ENCODE measurements at places on chromosomes 1 and 21.

GRCh38 chr1:11720033-11720376 lies 15.9 kb upstream of the AGTRAP start:
- no peak for DNase-seq

DNA sequence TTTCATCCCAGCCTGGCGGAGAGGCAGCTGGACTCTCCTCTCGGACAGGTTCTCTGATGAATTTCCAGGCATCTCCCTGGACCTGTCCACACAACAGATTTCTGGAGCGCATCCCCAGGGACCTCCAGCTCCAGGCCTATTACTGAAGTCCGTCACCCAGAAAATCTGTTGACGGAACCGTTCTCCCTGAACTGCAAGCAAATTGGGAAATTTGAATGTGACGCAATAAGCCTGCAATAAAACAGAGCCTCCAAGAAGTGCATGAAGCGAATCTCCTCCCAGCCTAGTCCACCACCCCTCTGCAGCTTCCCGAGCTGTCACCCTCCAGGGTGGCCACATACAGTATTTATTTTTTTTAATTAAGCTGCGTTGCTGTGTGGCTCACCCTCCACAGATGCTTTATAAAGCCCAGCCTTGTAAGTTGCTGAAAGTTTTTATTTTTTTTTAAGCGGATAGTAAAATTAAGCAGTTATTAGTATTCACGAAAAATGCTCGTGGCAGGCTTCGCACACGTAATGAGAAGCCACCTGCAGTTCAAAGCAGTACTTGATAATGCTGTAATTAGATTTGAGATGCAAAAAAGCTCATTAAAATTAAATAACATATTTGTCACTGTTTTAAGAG lies 173.3 kb downstream of the CAMTA1 start:
- no peak for DNase-seq

GRCh38 chr1:74522148-74522547 lies 9.7 kb upstream of the LRRC53 start:
- no peak for DNase-seq

DNA sequence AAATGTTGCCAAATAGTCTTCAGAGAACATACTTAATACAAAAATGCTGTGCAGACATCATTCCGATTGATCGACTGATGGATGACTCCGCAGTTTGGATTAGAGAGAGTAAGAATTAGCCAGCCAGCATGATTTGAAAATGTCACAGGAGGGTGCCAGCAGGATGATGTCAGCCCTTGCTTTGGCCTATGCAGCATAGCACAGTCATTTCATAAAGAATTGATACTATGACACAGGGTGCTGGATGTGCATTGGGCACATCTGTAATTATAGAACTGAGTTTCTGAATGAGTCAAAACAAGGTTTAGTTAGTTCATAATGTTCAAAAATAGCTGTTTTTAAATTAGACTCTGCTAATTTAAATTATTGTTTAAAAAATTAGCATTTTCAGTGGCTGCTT lies 21.6 kb upstream of the TRAF5 start:
- DNase-seq: no peak

- DNase-seq: no peak
Observed at GRCh38 chr1:151131701-151132334, 14.6 kb downstream of the SEMA6C start.

DNA sequence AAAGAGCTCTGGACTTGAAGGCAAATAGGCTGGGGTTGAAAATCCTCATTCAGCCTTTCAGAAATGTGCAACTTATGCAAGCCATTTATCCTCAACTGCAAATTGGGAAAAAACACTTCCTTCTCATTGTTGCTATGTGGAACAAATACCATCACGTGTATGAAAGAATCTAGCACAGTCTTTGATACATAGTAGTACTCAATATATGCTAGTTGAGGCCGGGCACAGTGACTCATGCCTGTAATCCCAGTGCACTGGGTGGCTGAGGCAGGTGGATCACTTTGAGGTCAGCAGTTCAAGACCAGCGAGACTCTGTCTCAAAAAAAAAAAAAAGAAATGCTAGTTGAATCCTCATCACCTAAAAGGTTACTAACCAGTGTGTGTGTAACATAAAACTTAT lies 8.2 kb downstream of the PI4KB start:
- DNase-seq: no peak

GRCh38 chr1:199377211-199377610 lies 650.3 kb upstream of the NR5A2 start:
- no peak for DNase-seq

DNA sequence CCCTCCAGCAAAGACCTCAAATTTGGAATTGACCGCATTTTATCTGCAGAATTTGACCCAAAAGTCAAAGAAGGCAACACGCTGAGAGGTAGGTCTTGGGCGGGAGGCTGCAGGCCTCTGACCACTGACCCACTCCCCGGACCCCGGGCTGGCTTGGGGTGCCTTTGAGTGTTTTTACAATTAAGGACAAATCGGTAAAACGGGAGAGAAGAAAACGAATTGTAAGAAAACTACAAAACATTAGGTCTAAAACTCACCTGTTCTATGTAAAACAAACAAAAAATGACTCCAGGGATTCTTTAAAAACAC lies 1.1 kb downstream of the HLX start:
- no peak for DNase-seq

GRCh38 chr1:208892147-208892546 lies 648.0 kb upstream of the PLXNA2 start:
- no peak for DNase-seq

DNA sequence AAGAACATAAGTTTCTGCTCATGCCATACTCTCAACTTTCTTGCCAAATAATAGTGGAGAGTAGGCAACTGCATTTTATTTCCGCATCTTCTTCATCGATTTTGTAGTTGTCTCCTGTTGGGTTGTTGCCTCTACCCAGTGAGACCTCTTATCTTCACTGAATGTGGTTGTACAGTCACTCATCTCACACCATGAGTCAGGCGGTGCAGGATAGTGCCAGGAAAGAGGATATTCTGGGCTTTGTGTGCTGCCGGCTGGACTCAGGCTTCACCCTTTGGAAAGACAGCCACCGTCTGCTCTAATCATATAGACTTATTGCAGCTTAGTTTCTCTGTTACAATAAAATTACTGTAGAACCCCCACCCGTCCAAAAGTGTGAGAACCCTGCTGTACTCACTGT lies 154.3 kb upstream of the USP24 start:
- no peak for DNase-seq

DNA sequence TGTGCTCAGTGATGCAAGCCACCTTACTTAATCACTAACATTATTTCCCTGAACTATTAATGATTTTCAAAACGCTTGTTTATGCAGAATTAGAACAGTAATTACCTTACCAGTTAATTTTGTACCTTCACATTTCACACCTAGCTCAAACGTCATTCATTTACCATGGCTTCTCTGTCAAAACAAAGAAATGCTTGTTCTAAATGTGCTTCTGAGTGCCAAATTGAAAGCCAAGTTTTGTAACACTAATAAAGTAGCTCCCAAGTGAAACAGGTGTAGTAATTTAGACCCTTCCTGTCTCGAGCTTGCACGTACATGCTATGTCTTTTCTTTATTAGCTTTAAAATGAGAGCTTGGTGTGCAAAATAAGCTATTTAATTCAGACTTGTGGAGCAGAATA lies 533.7 kb upstream of the PKN2 start:
- DNase-seq: no peak

DNA sequence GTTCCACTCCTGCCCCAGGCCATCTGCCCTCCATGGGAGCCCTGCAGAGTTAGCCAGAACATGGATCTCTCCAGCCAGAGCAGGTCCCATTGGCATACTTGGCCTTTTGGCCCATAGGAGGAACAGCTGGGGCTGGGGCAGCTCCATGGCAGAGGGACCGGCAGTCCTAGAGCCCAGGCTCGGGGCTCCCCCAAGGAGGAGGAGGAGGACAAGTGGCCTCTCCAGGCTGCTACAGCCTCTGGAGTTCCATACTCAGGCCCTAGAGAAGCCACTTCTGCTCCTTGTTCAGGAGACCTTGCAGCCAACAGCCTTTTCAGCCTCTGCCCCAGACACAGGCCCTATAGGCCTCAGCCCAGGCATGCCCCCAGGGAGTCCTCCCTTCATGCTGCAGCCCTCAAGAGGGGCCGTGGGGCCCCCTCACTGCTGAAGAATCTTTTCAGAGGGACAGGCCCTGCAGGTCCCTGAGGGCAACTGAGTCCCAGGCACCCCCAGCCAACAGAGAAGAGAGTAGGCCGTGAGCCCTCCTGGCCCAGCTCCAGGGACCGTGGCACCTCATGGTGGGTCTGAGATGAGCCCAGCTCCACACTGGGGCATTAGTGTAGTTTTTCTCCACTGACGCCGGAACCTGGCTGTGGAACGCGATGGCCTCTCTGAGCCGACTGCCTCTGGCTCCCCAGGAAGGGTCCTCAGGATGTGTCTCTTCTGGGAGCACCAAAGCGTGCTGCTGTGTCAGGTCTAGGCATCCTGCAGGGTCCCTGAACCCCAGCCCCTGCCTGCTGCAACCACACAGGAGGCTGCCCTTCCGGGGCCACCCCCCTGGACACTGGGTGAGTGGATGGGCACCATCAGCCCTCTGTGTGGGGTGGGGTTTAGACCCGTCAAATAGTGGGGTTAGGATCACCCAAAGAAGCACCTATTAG lies 297.6 kb upstream of the VAMP3 start:
- no peak for DNase-seq

GRCh38 chr1:39105061-39105840 lies 79.1 kb downstream of the NDUFS5 start:
- peak; percentile 79 for DNase-seq

- DNase-seq: peak; percentile 60
Observed at GRCh38 chr1:84668185-84668584, 22.1 kb downstream of the SSX2IP start.

- no peak for DNase-seq
Observed at GRCh38 chr21:38166173-38166535, 90.6 kb upstream of the KCNJ15 start.

GRCh38 chr1:108732398-108732797 lies 14.1 kb upstream of the STXBP3 start:
- DNase-seq: no peak

- no peak for DNase-seq
Observed at GRCh38 chr21:16908077-16908476, 604.8 kb upstream of the CXADR start.

DNA sequence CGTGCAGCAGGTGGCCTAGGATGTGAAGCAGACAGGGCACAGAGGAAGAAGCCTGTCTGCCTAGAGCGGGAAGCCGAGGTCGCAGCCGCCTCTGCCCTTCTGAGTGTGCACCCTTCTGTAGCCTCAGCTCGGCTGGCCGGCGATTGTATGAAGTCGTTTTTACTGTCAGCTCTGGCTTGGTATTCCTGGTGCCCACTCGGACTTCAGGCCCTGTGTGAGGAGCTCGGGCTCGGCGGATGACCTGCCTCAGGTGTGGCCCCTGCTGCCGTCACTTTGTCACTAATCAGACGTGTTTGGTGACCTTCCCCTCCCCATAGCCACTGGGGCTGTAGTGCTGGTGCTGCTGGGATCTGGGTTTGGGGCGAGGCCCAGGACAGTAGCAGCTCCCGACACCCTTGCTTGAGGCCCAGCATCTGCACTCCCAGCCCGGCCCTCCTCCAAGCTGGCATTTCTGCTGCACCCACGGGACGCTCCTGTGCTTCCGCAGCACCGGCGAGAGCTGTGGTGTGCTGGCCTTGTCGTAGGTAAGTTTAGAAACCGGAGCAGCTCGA lies 18.1 kb downstream of the SLX9 start:
- DNase-seq: no peak

- no peak for DNase-seq
Observed at GRCh38 chr1:193216920-193217319, 30.5 kb upstream of the B3GALT2 start.

GRCh38 chr1:83845437-83846071 lies 153.4 kb downstream of the TTLL7 start:
- peak; percentile 3 for DNase-seq

DNA sequence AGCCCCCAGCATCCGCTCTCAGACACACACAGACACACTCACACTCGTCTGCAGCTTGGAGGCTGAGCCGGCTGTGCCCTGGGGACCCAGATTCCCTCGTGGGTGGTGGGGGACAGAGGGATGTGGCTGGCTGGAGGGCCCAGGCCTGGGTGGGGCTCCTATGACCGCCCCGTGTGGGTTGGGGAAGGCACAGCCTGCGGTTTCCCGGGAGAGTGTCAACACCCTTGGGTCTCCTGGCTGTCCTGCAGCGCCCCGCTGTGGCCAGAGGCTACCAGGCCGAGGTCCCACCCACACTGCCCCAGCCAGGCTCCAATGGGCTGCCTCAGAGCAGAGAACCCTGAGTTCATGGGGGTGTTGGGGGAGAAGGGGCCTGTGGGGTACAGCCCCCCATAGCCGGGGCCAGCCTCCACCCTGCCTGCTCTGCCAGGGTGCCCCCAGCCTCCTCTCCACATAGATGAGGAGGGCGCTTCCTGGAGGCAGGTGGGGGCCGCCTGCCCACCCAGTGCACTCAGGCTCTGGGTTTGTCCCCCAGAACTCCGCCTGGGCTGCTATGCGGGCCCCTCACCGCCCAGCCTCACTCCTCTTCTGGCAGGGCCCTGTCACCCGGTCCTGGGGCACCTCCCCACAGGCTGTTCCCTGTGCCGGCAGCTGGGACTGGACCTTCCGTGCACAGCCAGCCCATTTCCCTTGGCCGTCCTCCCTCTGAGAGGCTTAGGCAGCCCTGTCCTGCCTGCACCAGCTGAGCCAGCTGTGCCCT lies at the start of gene TTC34:
Gene TTC34, minus strand, starts transcription at position 159 of the 757 bp plus-strand sequence. CDS start 866 bp downstream, outside the sequence.
- peak; percentile 85 for DNase-seq

DNA sequence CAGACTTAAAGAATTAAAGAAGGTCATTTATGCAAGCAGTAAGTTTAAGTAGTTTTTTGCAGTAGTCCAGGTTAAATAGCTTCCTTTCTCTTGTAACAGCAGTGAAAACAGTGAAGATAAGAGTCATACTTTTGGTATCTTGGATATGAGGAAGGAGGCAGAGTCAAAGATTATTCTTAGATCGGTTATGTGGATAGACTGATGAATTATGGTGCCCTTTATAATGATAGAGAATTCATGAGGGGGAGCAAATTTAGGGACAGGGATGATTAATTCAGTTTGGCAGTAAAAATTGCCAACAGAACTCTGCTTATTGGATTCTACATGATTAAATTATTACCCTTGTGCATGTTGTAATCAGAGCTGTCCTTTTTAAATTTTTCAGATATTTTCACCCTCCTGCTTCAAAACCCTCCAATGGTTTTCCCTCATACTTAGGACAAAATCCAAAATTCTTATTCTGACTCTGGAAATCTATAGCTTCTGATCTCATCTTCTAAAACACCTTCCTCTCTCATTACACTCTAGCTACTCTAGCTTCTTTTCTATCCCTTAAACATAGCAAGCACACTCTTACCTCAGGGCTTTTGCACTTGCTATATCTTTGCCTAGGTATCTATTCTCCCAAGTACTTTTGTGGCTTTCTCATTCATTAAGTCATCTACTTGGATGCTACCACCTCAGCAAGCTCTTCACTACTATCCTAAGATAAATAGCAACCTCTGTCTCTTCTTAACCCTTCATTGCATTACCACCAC lies 79.8 kb downstream of the PKN2 start:
- DNase-seq: no peak

Measured in hematopoietic multipotent progenitor cell treated with erythropoietin and hydrocortisone succinate and interleukin-3 and kit ligand, for 4 days (in vitro differentiated cells).